ENCODE measurements at places on chromosomes 12 and 14.

DNA sequence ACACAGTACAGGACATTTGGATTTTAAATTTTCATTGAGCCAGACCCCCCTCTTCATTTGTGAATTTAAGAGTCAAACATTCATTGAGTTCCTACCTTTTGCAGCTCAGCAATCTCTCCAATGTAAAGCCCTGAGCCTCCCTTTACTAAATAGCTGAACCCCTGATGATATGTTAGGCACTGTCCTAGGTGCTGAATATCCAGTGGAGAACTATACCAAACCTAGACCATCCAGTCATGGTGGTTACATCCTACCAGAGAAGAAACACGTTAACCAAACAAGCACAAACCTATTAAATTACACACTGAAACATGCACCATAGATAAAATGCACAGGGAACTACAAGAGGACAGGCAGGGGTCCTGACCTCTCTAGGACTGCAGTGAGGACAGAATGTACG, 1585.3 kb upstream of the TMEM132C start:
- no peak for DNase-seq

DNA sequence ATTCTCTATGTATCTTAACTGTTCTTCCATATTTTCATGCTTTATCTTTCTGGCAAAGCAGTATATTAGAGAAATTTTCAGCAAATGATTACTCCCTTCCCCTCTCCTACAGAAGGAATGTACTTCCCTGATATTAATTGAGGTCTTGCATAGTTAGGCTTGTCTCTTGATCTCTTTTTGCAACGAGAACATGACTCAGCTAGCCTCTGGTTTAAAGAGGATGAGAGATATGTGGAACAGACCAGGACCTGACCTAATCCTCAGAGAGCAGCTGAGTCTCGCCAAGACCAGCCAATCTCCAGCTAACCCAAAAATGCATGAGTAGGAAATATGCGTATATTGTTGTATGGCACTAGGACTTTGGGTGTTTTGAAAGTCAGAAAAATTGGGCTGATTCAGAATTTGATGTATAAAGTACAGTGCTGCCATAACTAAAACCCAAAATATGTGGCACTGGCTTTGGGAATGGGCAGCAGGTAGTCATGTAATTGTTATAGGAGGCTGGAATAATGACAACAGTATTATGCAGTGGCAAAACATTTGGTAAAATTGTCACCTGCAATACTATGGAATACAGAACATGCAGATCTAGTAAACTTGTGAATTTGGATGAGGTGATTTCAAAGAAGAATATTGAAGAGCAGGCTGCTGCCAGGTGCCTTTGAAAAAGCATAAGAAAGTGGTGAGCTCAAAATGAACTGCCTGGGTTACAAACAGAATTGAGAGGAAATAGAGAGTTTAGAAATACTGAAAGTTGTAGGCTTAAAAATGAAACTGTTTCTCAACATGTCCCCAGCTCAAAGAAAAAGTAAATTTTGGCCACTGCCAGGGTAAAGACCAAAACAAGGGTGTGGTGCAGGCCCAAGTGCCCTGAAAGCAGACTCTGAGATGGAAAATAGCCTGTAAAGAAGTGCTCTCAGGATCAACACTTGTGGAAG, 9.3 kb upstream of the USP15 start:
- no peak for DNase-seq

DNA sequence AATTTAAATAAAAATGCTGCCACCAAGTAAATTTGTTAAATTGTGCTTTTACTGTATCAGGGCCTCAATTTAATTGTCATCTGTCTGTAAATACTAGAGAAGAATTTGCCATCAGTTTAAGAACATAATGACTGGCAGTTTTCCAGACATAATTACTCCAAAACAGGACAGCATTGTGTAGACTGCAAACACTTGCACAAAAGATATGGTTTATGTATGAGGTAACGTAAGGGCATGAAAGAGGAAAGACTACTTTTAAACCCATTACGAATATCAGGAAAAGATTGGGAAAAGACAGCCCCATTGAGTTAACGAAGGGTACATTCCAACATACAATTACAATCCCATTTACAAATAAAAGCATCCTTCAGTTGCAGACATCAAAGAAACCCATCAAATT, 59.8 kb upstream of the KRR1 start:
- no peak for DNase-seq

- DNase-seq: no peak
Measured at GRCh38 chr12:130971925-130972585, 18.3 kb downstream of the ADGRD1 start.

DNA sequence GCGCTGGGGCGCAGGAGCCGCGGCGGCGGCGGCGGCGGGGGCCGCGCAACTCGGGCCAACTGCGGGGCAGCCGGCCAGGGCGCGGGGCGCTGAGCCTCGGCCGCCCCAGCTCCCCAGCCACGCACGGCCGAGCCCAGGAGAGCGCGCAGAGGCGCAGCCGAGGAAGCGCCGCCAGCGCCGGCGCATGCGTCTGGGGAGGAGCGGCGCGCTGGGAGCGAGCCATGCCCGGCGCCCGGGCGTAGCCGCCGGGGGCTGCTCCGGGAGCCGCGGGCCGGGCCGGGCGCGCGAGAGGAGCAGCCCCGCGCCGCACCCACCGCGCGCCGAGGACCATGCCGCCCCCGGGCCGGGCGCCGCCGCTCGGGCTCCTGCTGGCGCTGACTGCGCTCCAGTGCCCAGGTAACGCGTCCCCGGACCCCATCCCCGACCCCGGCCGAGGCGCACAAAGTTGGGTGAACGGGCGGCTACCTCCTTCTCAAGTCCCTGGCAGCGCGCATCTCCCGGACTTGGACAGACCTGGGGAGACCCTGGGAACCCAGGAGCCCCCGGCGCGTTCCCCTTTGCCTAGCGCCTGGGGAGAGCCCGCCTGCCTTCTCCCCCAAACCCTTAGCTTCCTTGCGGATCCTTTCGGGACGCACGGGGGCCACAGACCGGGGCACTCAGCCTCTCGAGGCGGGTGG, 121.4 kb downstream of the AACS start:
- DNase-seq: peak; percentile 77

GRCh38 chr14:62614122-62614521, 431.1 kb downstream of the KCNH5 start:
- DNase-seq: no peak

GRCh38 chr14:49451938-49452337, 134.2 kb downstream of the RPS29 start:
- no peak for DNase-seq

DNA sequence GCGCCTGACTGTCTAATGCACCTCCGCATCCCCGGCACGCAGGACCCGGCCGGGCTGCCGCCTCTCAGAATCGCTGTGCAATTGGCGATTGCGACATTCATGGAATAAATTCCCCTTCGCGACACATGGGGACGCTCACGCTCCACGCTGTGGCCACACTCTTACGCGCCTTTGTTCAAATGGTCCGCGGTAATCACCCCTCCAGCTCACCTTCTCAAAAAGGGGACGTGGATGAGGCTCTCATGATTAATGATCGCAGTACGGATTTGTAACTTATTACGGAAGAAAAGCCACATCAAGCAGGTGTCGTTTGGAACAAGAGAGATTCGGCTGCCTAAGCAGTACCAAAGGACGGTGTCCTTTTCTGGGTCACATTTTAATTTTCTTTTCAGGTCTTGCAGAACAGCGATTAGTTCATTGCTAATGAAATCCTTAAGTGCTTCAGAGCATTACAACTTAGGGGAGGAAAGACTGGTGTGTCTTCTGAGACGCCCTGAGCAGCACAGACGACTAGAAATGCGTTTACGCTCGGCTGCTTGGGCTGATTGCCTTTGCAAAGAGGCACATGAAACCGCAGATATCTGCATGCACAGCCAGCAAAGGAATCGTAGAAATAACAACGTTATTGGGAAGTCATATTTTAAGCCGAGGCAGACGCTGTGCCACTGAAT, 37.3 kb upstream of the ADGRD1 start:
- DNase-seq: peak; percentile 83

- no peak for DNase-seq
Measured at GRCh38 chr12:48615681-48616080, 45.8 kb upstream of the LALBA start.

GRCh38 chr12:123441523-123442164, 5.2 kb upstream of the RILPL2 start:
- DNase-seq: no peak

DNA sequence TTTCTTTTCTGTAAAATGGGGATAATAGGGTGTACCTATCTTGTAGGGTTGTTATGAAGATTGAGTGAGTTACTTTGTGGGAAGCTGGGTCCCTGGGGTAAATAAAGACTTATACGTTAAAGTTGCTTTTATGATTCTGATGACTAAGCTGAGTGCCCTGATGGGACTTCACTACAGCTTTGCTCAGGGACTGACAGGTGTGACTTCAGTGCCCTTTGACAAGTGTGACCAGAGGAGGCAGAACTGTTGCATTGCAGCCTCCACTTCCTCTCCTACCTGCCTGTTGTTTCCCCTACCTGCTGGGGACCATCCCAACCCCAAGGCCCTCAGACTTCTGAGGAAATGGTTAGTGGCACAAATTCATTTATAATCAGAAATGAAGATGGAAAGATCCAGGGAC, 119.3 kb downstream of the TSPAN9 start:
- DNase-seq: no peak

- no peak for DNase-seq
Measured at GRCh38 chr12:91958816-91959215, 186.8 kb downstream of the BTG1 start.

DNA sequence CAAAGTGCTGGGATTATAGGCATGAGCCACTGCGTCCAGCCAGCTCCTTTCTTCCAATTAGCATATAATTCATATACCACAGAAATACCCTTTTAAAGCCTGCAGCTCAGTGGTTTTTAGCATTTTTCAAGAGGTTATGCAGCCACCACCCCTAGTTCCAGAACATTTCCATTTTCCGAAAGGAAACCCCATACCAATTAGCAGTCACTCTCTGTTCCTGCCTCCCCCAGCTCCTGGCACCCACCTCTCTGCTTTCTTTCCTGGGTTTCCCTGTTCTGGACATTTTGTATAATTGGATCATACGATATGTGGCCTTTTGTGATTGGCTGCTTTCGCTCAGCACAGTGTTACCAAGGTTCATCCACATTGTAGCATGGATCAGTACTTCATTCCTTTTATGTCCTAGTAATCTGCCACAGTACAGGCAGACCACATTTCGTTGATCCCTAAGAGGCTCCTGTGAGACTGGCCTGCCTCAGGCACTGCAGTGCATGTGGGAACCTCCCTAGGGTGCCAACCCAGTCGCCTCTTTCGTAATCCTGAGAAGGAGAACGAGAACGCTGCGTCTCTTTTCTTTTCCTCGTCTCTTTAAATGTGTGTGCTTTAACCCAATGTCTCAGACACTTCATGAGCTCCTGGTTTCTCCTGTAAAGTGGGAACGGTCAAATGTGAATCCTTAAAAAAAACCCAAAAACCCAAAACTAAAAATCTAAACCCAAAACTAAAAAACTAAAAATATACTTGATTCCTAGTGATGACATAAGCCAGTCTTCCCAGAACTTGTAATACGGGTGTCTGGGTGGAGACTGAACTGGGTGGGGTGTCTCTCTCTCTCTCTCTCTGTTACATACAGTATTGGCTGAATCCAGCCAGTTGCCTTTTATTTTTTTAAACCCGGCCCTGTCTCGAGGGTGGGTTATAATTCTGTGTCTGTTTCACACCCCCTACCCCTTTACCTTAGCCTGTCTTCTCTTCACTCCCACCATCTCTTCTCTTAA, 14.7 kb downstream of the AACS start:
- peak; percentile 77 for DNase-seq

DNA sequence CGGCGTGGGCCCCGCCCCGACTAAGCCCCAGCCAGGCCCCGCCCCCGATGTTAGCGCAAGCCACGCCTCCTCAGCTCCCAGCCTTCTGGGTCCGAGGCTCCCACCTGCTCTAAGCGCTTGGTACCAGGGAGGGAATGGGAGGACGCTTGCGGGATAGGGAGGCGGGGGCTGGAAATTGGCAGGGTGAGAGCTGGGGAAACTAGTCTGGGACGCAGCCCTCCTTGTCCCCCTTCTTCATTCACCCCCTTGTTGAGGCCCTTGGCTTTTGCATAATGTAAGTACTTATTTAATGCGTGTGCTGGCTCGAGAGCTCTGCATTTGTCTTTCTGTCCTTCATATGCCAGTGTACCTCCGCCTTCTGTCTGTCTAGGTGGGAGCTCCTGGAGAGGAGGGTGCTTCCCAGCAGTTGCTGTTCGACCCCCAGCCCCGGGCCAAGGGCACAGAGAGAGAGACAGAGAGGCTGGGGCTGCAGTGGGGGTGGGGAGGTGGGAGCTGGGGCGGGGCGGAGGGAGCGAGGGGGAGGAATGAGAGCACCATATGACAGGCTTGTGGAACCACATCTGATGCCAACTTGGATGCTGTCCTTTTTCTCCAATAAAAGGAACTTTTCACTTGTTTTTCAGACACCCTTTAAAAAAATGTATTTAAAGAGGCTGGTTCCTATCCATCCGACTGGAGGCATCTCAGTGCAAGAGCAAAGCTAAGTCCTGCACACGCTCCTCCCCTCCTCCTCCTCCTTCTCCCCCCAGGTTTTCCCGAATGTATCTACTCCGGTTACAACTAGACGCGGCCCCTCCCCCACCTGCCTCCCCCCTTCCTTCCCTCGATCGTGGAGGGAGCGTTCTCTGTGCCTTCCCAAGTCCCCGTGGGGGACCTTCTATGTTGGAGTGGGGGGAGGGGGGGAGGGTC, 25.6 kb upstream of the MAP1LC3B2 start:
- DNase-seq: peak; percentile 93

DNA sequence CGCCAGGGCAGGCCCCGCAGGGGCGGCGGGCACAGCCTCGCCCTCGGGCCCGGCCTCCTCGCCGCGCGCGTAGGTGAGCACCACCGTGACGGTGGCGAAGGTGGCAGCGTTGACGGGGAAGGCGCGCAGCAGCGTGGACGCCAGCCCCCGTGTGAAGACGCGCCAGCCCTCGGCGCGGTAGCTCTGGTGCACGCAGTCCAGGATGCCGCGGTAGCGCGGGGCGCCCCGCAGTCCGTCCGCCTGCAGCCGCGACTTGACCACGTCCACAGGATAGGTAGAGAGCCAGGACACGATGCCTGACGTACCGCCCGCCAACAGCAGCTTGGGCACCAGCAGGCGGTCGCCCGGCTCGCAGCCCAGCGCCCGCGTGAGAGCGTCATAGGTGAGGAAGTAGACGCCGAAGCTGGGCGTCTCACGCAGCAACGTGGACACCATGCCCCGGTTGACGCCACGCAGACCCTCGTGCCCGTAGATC, 13.9 kb downstream of the SLC25A29 start:
- DNase-seq: peak; percentile 61

DNA sequence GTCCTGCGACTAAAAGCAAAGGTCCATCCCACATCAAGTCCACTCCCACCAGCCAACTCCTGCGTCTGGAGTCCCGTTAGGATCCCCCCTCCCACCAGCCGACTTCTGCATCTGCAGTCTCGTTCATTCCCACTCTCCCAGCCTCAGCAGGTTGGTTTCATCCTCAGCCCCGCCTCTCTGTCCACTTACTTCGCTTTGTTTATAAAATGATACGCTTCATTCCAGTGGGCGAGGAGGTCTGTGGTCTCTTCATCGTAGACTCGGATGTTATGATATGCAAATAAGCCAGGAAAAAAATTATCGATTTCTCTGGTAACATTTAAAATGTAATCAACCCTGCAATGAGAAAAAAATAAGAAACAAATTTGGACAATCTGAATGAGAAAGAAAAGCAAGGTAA, 56.8 kb downstream of the SSH1 start:
- DNase-seq: no peak

Data from aorta (tissue), 5 donors.